ENCODE measurements at places on chromosomes 5 and 9.

DNA sequence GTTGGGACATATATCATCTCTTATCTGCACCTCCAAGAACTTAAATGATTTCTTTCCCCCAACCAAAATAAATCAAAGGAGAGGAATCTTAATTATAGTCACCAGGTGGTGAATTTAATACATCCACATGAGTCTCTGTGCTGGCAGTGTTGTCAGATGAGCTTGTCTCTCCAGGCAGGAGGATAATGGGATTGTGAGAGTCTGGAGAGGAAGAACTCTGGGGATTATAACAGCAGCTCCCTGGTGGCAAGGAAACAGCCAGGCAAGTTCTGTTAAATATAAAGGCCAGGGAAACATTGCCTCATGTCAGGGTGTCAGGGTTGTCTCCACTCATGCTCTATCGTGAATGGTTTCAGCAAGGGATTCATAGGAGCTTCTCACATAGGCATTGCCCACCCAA, 80.8 kb downstream of the TLR4 start:
- DNase-seq: no peak

- DNase-seq: no peak
These were observed 59.3 kb downstream of the COMMD10 start for GRCh38 chr5:116144103-116144502.

DNA sequence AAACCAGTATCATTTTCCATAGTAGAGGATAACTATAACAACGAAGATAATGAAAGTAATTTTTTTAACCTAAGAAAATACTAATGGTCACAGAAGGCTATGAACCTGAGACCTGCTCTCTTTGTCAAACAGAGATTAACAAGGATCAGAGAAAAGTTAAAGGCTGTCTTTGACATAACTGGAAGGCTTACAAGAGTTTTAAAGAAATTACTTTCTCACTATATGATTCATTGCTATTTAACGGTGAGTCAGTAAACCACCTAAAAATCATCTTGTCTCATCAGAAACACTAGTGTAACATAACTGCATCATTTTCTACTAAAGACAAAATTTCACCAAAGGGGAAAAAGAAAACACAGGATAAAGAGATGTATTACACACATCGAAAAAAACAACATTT, 19.3 kb downstream of the MLANA start:
- no peak for DNase-seq

DNA sequence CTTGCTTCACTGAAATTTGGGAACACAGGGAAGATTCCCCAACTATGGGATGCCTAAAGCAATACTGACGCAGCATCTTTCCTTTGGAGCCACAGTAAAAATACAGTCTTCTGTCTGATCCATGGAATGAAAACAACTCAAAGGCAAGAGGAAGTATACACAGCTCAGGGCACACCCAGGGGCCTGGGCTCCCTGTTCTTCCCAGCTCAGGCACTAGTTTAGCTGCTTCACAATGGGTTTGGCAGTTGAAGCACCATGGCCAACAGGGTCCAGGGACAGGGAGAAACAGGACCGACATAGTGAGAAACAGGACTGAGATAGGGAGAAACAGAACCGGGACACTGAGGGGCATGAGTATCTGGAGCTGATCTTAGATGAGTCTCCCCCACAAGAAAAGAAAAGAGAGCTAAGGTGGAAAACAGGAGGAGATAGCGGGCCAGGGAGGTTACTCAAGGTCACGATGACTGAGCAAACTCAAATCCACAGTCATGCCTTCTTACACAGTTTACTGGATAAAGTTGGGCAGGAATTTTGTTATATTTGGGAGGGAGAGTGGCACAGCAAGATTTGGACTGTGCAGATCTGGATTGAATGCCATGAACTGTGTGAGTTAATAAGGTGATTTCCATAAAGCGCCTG, 198.8 kb downstream of the SMARCA2 start:
- no peak for DNase-seq

- no peak for DNase-seq
These were observed 1247.4 kb downstream of the EFNA5 start for GRCh38 chr5:106423109-106423897.

GRCh38 chr9:136728548-136729123, 14.1 kb downstream of the LCN10 start:
- DNase-seq: no peak

DNA sequence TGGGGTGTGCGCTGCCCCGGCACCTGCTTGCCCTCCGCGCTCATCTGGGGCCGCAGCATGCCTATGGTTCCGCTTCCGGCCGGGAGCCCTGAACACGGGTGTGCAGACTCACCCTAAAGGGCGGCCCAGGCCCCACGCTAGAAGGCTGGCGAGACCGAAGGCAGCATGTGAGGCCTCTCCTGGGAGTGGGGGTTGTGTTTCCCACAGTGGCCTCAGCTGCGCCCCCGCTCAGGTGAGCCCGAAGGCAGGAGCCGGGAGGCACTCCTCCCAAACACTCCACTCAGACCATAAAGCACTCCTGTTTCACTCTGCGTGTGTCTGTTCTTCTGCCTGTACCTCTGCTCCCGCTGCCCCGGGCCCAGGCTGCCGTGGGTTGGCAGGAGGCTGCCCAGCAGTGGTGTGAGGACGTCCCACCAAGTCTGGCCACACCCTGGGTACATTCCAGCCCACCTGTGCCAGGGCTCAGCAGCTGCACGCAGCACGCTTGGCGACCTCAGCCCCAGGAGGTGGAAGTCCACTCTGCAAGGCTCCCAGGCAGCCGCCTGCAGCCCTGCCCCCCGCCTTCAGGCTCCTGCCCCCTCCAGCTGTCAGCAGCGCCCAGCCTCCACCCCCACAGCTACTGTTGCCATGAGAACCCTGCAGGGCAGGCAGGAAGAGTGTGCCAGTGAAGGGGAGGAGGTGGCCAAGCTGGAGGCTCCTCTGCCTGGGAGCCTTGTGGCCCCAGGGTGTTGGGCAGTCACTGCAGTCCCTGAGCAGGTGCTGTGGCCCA, 1.2 kb upstream of the AJM1 start:
- no peak for DNase-seq

DNA sequence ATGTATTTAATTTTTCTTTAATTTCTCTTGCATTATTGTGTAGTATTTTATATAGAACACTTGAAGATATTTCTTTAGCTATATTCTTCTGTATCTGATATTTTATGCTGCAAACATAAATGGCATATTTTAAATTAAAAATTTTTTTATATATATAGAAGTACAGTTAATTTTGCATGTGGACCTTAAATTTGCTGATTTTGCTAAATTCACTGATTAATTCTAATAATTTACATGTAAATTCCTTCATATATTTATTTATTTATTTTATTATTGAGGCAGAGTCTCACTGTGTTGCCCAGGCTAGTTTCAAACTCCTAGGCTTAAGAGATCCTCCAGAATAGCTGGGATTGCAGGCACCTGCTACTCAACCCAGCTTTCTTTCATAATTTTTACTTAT, 276.9 kb downstream of the PRR16 start:
- no peak for DNase-seq

DNA sequence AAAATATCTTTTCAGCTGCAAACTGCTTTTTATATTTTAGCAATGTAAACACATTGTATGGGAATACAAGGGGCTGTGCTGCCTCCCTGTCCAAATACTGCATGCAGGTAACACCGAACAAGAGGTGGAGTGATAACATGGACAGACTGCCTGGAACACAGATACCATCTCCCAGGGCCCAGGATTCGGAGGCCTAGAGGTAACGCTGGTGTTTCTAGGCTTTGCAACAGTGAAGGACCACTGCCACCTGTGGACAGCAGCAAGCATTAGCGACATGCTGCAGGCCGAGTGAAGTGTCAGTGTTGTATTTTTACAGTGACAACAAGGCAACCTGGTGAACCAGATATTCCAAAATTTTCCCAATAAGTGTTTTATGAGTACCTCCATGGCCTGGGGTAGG, 379.1 kb downstream of the DMRT2 start:
- DNase-seq: no peak
